ENCODE measurements at places on chromosomes 3 and 15.
A peak's percentile ranks its signal among the peaks of the same experiment; 100 is the strongest.

DNA sequence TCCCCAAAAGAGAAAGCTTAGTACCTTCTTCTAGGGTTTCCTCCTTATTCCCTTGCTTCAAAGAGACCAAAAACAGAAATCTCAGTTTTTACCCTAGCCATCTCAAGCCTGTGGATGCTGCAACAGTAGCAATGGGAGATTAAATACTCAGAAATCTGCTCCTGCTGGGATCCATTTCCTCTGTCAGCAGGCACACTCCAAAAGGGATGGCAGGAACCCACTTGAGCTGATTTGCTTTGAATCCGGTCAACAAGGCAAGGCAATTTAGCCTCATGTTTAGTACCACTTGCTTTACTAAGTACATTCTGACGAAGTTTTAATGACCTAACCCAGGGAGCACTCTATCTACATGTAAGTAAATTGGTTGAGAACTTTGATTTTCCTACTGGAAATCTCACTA lies 590.0 kb upstream of the ADAMTS9 start:
- DNase-seq = no peak

DNA sequence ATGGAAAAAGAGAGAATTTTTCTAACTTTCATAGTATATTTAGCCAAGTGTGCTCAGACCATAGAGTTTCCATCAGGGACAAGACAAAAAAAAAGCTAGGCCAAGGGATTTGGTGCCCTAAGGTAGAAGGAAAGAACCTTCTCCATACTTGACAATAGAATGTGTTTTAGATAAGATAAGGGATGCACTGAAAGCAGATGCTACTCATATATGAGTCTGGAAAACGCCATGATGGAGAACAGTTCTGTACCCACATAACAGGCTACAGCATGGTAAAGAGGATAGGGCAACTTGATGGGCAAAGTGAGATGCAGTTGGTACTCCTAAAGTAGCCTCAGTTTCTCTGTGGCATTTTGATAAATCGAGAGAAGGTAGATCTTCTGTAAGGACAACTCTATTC lies 216.4 kb upstream of the NECTIN3 start:
- no peak for DNase-seq

DNA sequence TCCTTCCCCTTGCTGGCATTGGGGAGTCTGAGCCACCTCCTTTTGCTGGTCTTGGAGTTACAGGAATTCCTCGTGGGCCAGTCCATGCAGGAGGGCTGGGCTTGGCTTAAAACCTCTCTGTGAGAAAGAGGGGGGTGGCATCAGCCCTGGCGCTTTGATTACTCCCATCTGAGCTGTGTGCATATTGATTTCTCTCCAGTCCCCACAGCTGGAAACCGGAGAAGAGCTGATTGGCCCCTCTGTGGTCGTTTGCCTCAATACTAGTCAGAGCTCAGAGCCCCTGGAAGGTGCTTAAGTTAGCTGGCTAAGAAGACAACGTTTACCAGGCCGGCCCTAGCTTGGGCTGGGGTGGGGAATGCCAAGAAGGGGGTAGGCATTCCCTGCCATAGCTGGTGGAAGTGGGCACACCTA lies 4.0 kb upstream of the RASGRF1 start:
- DNase-seq = no peak

- no peak for DNase-seq
Measured at GRCh38 chr3:127925384-127925783, 10.4 kb downstream of the KBTBD12 start.

- DNase-seq = peak; percentile 51
Measured at GRCh38 chr3:188323067-188323842, 169.3 kb downstream of the LPP start.

- DNase-seq = no peak
Measured at GRCh38 chr3:66428733-66429132, 72.1 kb downstream of the LRIG1 start.

- DNase-seq = no peak
Measured at GRCh38 chr3:172577987-172578570, 54.8 kb upstream of the TNFSF10 start.

DNA sequence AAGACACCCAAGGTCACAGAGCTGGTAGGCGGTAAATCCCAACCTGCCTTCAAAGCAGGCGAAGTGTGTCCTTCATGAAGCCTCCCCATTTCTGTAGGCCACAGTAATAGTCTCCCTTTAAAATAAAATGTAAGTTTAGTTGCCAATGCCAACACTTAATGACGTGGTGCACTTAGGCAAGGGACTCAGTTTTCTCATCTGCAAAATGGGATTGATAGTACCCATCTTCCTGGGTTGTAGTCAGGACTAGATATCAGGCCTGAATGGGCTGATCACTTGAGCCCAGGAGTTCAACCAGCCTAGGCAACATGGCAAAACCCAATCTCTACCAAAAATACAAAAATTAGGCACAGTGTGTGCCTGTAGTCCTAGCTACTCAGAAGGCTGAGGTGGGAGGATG lies 114.6 kb downstream of the SHQ1 start:
- DNase-seq = no peak

DNA sequence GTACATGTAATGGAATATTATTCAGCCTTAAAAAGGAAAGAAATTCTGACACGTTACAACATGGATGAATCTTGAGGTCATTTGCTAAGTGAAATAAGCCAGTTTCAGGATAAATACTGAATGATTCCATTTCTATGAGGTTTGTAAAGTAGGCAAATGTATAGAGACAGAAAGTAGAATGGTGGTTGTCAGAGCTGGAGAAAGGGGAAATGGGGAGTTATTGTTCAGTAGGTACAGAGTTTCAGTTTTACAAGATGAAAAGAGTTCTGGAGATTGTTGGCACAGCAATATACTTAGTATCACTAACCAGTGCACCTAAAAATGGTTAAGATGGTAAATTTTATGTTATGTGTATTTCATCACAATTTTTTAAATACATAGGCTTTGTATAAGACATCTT lies 60.6 kb downstream of the USP8 start:
- no peak for DNase-seq

- DNase-seq = no peak
Measured at GRCh38 chr3:152434142-152434541, 165.4 kb downstream of the MBNL1 start.

GRCh38 chr3:42028474-42028873 lies 62.7 kb upstream of the TRAK1 start:
- no peak for DNase-seq

- DNase-seq = no peak
Measured at GRCh38 chr3:73143821-73144237, 82.4 kb downstream of the EBLN2 start.

DNA sequence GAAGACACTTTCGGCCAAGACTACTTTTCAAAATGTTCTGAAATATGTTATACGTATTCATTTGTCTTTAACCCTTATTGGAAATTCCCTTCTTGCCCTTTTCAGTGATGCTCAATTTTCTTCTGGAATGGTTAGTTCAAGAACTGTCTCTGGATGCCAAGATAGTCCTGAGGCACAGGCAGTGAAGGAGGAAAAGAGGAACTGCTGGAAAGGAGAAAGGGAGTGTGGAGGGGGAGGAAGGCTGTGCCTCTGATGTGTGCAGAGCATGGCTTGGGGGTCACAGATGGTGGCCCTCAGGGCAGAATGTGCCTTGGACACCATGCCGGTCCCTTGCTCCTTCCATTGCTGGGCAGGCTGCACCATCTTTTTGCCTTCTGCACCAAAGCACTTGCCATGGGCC lies 73.7 kb downstream of the CEP63 start:
- no peak for DNase-seq

DNA sequence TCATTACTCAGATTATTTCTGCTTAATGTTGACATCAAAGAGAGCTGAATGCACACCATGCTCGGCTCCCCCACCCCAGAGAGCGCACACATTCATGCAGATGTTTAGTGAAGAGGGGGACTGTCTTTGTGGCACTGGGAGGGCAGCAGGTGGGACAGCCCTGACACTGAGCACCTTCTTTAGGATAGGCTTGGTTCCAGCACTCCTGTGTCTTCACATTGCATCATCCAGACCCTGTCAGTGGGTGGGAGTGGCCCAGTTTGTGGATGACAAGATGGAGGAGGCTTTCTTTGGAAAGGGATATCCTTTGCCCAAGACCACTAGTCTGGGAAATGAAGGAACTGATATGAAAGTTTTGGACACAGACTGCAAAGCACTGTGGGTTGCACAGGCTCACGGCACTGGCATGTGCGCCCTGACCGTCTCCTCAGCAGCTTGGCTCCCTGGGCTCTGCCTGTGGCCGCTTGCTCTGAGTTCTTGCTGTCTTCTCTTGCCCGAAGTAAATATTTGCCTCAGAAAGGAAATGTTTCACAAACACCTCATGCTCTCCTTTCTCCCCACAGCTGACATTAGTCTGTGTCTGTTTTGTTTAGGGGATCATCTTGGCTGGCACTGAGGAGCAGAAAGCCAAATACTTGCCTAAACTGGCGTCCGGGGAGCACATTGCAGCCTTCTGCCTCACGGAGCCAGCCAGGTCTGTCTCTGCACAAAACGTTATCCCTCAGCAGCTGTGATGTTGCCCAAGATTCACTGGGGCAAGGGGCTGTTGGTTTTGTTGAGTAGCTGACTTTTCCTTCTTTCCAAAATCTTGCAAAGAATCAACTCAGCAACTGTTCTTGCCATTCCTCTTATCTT lies 16.6 kb downstream of the ACAD9 start:
- no peak for DNase-seq

DNA sequence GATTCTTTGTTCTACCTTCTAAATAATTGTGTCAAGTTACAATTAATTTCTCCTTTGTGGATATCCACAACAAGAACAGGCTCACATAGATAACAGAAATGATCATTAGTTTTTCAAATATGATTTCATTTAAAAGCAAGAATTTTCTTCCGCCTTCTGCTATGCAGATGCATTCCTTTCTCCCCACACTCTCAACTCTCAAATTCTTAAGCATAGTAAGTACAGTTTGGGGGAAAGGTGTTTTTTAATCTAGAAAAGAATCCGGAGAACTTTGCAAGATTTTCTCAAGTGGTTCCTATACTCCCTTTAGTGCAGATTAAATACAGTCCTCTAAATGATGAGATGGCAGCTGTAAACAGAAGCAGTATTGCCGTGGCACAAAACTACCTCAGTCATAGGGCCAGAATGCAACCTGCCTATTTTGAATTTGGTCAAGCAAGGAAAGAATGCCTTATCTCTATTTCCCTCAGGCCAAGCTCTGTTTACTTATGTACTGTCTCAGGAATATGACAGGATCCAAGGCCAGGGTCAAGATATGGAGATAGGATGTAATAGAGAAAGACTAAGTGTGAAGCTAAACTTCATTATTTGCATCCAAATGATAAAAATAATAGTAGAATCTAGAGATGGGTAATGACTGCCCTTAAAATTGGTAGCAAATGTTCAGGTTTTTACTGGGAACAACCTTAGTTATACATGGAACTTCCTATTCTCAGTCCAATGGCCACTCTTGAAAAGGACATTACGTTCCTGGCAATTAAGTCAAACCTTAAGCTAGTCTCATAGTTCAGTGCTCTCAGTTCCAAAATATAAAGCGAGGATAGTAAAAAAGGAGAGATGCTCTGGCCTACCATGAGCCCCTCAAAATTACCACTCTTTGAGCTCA lies 77.3 kb upstream of the PHLDB2 start:
- no peak for DNase-seq

GRCh38 chr15:101667881-101668280 lies 15.7 kb upstream of the TM2D3 start:
- no peak for DNase-seq

DNA sequence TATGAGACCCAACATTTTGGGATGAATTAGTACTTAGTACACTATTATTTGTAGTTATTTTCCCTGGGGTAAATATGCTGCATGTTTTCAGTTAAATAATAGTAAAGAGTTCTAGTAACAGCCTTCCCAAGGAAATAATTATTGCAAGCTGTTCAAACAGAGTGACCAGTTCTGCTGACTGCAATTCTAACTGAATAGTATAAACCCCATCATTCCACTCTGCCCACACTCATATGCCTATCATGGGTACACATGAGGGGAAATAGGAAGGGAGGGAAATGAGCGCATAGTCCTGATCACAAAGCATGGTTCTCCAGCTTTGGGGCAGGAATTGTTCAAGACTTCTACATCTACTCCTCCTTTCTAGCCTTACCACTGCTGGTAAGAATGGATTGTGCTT lies 18.7 kb downstream of the UQCC5 start:
- no peak for DNase-seq

- no peak for DNase-seq
Measured at GRCh38 chr3:167862104-167862730, 126.7 kb downstream of the SERPINI1 start.

- no peak for DNase-seq
Measured at GRCh38 chr3:72912532-72912931, 24.7 kb downstream of the GXYLT2 start.

DNA sequence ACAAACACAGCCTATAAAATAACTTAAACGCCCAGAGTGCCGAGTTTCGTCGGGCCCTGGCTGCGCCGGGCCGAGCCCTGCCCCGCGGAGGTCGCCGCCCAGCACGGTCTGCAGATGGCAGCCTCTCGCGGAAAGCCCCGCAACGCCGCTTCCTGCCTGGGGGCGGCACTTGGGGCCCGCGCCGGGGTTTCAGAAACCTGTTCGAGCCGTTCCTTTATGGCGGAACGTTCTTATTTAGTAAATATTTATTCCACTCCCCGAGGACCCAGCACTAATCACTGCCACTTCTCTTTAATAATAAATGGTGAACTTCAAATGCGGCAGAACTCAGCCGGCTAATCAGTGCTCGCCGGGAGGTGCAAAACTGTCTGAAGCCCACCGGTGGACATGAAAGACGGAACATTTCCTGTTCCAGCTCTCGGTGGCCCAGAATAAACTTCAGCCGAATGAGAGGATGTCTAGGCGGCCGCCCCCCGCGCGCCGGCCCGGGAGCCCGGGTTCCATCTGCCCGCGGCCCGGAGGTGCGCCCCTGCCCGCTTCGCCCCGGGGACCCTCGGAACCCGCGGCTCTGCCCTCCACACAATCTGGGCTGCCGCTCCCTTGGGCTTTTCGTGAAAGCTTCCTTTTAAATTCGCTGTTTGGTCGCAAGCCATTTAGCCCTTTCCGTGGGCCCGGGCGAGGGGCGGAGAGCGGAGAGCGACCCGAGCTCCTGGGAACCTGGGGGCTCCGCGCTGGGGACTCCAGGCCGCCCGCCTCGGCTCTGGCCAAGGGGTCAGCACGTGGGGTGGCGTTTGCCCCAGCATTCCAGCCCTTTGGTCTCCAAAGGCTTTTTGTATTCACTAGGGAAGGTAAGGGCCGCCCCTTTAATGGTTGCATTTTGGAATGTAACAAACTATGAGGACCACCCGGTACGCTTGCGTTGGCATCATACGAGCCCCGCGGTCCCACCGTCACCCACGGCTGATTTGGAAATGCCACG lies 110.8 kb upstream of the ATP11B start:
- peak; percentile 72 for DNase-seq

DNA sequence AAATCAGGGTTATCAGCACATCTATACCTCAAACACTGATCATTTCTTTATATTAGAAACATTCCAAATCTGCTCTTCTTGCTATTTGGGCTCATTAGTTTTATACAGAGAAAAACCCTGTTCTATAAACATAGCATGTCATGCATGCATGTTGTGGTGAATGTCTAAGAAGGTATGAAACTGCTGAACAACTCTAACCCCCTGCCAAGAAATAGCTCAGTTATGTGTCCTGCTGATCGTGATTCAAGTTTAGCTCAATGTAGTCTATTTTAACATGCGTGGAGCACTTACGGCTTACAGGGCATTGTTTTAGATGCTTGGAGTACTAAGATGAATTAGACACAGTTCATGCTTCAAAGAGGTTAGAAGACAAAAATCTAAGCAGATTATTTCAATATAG lies 35.8 kb downstream of the MYH15 start:
- no peak for DNase-seq

- DNase-seq = no peak
Measured at GRCh38 chr3:67048067-67048714, 50.1 kb downstream of the KBTBD8 start.

GRCh38 chr15:99437315-99438223 lies 128.2 kb upstream of the MEF2A start:
- DNase-seq = no peak
